ENCODE measurements at places on chromosomes 3 and 15.
A peak's percentile ranks its signal among the peaks of the same experiment; 100 is the strongest.

DNA sequence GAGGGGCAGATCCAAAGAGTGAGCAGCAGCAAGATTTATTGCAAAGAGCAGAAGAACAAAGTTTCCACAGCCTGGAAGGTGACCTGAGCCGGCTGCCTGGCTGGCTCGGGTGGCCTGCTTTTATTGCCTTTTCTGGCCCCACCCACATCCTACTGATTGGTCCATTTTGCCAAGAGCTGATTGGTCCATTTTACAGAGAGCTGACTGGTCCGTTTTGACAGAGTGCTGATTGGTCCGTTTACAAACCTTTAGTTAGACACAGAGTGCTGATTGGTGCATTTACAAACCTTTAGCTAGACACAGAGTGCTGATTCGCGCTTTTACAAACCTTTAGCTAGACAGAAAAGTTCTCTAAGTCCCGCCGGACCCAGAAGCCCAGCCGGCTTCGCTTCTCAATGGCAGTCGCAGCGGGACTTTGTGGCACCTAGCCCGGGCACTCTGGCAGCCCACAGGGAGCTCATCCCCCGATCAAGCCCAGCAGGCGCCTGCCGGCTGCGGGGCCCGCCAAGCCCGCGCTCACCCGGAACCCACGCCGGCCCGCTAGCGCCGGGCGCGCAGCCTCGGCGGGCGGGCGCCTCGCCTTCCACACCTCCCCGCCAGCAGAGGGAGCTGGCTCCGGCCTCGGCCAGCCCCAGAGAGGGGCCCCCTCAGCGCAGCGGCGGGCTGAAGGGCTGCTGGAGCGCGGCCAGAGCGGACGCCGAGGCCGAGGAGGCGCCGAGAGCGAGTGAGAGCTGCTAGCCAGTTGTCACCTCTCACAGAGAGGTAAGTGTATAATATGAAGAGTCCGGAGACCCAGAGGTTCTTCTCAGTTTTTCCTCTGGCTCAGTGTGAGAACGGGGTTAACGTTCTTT, 339.2 kb downstream of the CHL1 start:
- DNase-seq: no peak

GRCh38 chr3:126029241-126029640, 54.7 kb downstream of the SLC41A3 start:
- no peak for DNase-seq

DNA sequence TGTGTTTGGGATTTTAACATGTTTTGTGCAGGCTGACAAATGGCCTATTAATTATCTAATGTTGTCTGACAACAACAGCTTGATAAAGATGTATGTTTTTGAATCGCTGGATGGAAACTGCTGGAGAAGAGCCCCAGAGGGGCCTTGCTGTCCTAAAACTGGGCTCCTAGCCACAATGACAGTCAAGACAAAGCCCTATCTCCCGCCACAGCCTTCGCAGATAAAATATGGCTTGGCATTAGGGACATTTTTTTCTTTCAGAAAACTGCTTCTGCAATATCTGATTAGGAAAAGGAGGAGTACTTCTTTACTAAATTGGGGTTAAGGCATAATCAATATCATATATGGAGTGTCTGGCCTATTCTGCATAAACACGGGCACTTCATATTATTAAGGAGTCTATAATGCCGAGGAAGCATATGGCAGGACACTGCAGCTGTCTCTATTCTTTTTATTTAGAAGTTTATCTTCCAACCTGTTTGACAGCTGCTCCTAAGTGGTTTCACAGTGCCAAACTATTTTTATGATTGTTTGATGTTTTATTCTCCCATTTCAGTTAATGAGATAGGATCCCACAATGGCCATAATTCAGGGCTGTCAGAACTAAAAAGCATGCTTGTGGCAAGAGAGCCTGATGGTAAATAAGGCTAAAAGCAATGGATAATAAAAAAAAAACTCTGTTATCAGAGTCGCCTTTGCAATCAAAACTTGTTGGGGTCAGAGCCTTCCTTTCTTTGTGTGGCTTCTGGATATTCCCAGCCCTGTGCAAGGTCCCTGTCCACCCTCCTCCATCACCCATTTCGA, 210.1 kb downstream of the MECOM start:
- no peak for DNase-seq

- no peak for DNase-seq
Observed at GRCh38 chr3:4994144-4994730, 15.0 kb downstream of the BHLHE40 start.

DNA sequence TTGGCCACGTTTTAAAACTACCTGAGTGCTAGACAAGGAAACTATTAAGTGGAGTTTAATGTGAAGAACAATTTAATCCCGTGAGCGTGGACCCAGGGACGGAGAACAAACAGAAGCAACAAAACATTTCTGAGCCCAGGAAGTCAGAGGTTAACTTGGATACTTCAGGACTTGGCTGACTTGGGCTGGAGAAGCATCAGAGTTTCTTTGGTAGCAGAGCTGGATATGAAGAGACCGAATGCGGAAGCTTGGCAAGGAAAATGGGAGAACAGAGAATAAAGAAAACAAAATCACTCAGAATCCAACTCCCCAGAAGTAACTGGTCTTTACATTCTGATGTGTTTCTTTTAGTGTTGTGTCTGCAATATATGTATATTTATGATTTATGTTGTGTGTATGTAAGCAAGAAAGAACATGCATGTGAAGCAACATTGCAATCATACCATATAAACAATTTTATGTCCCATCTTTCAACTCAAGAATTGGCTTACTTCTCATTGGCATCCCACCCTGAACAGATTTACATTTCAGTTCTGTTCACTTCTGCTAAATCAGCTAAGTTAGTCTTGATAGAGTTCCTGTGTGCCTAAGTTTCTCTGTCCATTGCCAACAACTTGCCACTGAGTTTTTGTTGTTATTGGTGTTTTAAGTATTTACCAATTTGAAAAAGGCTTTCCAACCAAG, 17.2 kb upstream of the PLOD2 start:
- no peak for DNase-seq

GRCh38 chr15:37086120-37086519, 14.2 kb downstream of the MEIS2 start:
- no peak for DNase-seq

DNA sequence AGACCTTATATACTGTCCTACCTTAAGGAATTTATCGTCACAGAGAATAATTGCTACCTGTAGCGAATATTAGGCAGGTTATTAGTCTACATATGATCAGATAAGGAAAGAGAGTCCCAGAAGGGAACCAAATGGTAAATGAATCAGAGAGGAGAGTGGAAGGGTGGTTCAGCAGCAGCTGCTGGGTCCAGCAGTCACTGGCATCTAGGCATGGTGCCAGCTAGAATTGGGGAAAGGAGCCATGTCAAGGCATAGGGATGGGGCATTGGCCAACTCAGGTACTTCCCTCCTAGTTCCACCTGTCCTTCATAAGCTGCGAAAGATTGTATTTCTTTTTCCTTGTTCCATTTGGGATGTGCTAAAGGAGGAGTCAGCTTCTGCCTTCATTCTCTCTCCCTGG, 23.4 kb downstream of the HACD3 start:
- no peak for DNase-seq

DNA sequence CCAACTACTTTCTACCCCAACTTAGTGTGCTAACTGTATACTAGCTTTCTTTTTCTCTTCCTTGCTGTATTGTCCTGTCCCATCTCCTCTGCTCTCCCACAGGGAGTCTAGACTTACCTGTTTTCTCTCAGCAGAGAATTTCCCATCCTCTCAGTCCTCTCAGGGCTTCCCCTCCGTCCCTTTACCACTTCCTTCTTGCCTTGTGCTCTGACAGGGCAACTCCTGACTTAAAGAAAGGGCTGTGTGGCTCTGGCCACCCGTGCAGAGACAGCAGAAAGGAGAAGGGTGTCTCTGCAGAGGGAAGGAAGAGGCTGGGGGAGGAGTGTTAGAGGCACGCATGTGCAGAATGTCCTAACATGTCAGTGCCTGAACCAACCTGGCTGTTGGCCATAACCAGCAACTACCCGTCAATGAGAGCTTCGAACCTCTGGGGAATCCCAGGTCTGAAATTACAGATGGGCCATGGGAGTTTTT, at the start of gene GCSAM:
Gene GCSAM, minus strand, starts transcription at position 274 of the 474 bp plus-strand sequence. Its CDS starts 128 bp downstream, at position 146.
- no peak for DNase-seq

GRCh38 chr3:116070061-116070460, 375.2 kb downstream of the LSAMP start:
- no peak for DNase-seq

DNA sequence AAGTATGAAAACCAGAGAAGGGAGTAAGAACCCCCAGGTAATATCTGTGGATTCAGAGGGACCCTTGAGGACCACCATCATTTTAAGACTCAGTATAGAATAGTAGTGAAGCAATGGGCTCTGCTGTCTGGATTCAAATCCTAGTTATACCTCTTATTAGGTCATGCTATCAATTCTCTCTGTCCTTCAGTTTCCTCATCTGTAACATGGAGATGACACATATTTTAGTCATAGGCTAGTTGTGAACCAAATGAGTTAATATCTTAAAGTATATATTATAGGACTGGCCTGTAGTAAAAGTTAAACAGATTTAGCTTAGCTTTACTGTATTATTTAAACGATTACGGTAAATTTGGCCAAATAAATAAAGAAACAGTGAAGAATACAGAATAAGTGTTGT, 177.3 kb upstream of the GOLIM4 start:
- DNase-seq: no peak

GRCh38 chr3:45139372-45140140, 6.6 kb downstream of the CDCP1 start:
- DNase-seq: no peak

GRCh38 chr3:62589078-62589477, 215.7 kb upstream of the FEZF2 start:
- DNase-seq: no peak

GRCh38 chr3:11576453-11576852, 67.3 kb downstream of the VGLL4 start:
- no peak for DNase-seq

GRCh38 chr3:80663426-80663825, 895.6 kb upstream of the ROBO1 start:
- DNase-seq: no peak

GRCh38 chr3:9783954-9784353, 8.3 kb downstream of the TADA3 start:
- no peak for DNase-seq

GRCh38 chr3:53791317-53791716, 54.9 kb downstream of the CHDH start:
- no peak for DNase-seq

DNA sequence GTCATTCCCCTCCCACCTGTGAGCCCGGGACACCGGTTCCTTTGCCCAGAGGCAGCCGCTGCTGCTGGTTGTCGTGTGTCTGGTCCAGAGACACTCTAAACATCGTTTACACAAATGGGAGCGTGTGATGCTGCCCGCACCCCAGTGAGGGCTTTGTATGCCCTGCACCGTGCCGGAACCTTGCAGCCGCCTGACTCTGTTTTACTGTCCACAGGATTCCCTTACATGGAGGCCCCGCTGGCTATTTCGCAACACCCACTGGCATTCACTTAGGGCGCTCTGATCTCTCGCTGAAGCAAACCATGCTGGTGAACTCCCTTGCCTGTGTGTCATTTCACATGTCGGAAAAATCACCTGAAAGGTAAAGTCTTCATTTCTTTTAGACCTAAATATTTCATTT, 100.8 kb upstream of the SLC6A6 start:
- no peak for DNase-seq

- DNase-seq: no peak
Observed at GRCh38 chr3:161366094-161366493, 5.2 kb downstream of the SPTSSB start.

- DNase-seq: no peak
Observed at GRCh38 chr3:122416966-122417365, 1.1 kb upstream of the WDR5B start.

GRCh38 chr3:152444029-152444641, 175.4 kb downstream of the MBNL1 start:
- DNase-seq: no peak

DNA sequence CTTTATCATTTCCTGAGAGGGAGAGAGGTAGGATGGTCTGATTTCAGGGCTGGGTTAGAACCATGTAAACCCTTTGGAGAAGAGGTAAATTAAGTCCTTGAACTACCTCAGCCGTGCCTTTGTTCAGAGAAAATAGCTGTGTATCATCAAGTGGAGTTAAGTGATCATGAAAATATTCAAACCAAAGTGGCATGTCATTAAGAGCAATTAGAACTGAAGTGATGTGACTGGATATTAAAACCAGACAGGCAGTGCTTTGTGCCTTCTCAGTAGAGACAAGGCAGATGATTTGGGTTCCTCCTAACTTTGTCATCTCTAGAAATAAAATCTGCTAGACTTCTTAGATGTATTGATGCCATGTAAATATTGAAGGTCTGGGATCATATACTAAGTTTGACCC, 171.5 kb downstream of the IL5RA start:
- DNase-seq: no peak

GRCh38 chr15:44299997-44300396, 11.5 kb downstream of the GOLM2 start:
- no peak for DNase-seq

GRCh38 chr3:177196456-177197040, 734 bp downstream of the TBL1XR1 start:
- peak; percentile 15 for DNase-seq
